Stimulated activated CD4-positive, alpha-beta T cell treated with anti-CD3 and anti-CD28 coated beads, Interleukin-1b, Interleukin-23, amount 100 ng/mL, for 1 hour (primary cell): ENCODE measurements at places on chromosomes 6 and 20.

DNA sequence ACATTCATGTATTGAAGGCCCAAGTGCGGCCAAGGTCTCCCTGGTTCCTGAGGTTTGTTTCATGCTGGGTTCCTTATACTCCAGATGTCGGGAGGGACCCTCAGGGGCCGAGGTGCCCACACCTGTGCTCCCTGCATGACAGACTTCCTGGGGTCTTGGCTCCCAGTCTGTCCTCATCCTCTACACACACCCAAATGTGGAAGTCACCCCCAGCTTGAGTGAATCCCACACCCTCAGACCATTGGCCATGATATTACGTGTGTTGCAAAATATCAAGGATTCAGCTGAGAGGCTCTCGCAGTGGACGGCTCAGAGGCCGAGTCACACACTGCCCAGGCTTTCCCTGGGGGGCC, 82.2 kb upstream of the DUSP22 start:
- no peak for DNase-seq

GRCh38 chr20:63077705-63078104, 70.9 kb upstream of the BHLHE23 start:
- no peak for DNase-seq

DNA sequence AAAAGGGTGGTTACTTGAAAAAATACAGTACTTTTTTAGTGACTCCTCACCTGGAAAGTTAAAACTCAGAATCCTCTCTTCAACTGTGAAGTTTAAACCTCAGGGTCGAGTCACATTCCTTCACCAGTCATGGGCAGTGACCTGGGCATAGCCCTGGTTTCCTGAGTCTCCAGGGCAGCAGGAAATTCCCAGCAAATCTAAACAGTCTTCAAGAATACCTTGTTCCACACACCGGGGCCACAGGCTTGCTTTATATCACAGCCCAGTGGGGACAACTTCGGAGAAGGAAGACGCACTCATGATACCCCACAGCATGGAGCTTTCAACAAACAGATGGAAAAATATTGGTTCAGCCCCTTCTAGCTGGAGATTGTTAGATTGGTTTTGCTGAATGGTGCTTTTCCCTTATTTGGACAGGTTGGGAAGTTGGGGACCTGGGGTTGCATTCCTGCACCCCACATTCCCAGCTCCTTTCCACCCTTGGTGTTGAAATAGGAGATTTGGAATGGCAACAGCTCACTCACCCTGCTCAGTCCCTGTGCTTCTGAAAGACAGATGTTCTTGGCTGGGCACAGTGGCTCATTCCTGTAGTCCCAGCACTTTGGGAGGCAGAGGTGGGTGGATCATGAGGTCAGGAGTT, 113.0 kb upstream of the TMEM170B start:
- DNase-seq, result no peak

DNA sequence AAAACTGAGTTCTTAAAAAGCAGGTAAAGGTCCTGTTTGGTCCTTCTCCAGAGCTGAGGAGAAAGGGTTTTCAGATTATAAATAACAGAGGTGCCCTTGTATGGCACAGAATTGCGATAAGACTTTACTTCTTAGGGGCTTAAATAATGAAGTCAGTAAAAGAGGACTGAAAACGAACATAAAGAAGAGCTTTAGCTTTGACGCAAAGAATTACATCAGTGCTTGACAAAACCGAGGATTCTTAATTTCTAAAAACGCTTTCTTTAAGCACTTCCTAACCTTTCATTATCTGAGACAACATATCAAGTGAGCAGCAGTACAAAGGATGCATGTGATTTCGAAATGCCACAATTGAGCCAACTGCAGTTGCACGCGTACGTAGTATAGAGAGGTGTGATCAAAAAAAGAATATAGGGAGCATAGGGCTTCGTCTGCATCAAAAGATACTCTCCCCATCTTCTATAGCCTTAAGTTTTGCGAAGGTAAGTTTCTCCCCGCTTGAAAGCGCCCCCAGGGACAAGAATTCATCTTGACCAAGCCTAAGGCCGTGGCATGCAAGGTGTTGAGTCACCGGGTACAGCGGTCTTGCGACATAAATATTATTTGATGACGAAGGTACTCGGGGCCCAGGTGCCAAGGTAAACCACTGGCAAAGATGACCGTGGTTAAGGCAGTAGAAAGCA, 778 bp upstream of the LOC128125822 start:
- no peak for DNase-seq
